ENCODE measurements at places on chromosomes 1 and 21. TPM values are rescaled to one million over a fixed set of nuclear protein-coding genes. Genes with fewer than 3 reads are reported as not detected.

Gene TNFRSF25
- total RNA-seq, result 13.4 TPM

GRCh38 chr1:29674627-29675326 is 438.5 kb downstream of the PTPRU start:
- no peak for DNase-seq

Gene CD53
- 9.5 TPM for total RNA-seq

DNA sequence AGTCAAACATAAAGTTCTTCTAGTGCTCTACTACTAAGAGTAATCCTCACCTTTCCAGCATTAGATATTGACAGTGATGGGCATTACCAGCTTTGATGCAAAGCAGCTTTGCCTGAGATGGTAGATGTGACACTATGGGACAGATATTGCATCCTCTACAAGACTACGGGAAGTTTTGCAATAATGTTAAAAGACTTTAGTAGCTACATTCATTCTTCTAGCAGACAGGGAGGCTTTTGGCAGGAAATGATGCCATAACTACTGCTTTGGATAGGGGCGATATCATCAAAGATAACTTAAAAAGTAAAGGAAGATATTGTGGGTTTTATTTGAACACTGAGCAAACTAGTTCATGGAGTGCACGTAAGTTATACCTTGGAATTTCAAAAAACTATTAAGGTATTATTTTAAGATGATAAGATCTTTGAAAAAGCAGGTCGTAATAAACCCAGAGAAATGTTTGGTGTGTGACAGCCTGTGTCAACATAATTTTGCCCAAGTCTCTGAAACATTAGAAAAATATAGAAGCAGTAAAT is 368.3 kb upstream of the TMPRSS15 start:
- no peak for DNase-seq

GRCh38 chr1:113488576-113489177 is 98.4 kb downstream of the MAGI3 start:
- no peak for DNase-seq

DNA sequence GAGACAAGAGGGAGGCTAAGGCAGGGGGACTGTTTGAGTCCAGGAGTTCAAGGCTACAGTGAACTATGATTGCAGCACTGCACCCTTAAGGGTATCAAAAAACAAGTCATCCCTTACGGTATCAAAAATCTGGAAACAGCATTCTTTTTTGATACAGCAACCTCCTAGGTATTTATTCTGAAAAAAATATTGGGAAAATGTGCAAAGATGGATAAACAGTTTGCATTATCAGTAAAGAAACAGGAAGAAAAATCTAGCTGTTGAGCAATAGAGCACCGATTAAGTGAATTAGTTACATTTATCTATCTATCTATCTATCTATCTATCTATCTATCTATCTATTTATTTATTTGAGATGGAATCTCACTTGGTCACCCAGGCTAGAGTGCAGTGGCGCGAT is 56.7 kb upstream of the SCAF4 start:
- DNase-seq, result no peak

Gene NES
- 17.6 TPM for total RNA-seq

DNA sequence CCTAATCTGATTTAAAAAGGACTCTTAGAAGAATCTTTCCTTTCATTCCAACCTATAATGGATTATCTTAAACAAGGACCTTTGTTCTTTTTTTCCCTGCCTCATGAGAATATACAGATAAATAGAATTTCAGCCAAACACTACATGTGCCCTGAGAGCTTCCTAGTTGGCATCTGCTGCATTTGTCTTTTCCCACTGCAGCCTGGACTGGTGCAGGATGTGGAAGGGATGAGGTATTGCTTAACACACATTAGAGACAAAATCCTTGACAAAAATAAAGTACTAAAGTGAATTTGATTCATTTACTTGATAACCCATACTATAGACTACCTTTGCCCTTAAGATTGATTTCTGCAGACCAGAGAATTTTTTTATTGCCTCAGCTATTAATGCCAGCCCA is 59.5 kb downstream of the PALMD start:
- DNase-seq, result no peak

DNA sequence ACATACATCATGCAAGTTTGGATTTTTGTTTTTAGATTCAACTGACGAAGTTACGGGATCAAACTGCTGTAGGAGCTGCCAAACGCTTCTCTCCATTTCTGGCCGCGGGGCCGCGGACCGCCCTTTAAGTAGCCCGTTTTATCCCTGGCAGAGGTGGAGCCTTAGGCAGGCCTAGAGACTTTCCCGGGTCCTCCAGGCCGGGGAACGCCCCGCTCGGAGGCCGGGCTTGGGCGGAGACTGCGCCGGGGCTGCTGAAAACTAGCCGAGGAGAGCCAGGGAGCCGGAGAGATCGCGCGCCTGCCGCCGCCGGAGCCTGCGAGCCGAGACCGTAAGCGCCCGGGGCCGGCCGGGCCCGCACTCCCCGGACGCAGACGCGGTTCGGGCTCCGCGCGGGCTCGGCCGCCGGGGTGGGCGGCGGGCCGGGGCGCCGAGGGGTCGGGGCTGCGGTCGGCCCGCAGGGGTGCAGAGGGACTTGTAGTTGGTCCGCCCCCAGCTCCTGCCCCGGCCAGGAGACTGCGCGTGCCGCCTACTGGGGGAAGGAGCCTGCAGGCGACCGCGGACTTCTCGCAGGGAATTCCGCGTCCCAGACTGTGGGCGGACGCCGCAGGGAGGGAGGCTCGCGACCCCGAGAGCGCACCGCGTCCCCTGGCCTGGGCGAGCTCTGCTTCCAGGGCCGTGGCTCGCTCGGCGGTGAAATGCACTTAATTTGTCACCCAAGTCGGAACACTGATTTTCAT is at the start of gene EPHX1:
TSS of gene EPHX1 (plus strand) at position 283 of the 737 bp plus-strand sequence. CDS start 18,606 bp downstream, outside the sequence.
- DNase-seq, result peak; percentile 93

Gene FCRL3
- 0.47 TPM for total RNA-seq

- DNase-seq, result no peak
Observed at GRCh38 chr1:81325397-81325796, 475.3 kb upstream of the ADGRL2 start.

Gene INTS7
- total RNA-seq, result 35.6 TPM

- no peak for DNase-seq
Observed at GRCh38 chr1:94036730-94037129, 84.2 kb downstream of the ABCA4 start.

DNA sequence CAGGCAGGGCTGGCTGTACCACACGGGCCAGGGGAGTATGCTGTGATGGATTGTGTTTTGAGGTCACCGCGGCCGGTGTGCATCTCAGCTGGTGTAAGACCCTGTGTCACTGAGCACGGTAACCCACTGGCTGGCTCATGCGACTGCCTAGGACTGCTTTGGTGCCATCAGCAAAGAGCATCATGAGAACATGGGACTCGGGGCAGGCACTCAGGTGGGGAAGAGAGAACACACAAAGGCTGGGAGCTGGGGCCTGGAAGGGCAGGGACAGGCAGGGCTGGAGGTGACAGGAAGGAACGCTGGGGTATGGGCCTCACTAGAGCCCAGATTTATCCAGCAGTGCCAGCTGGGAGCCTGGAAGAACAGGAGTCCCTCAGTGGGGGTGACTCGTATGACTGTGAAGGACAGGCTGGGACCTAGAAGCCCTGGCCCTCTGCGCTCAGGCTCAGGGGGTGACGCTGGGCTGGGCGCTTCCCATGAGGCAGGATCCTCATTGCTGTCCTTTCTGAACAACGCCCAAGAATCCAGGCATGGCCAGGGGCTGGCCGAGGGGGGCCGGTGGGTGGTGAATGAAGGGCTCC is 210.4 kb upstream of the VAMP3 start:
- DNase-seq, result no peak

Gene LRRC3
- total RNA-seq, result 11.8 TPM

Gene PRRX1
- 28.5 TPM for total RNA-seq

DNA sequence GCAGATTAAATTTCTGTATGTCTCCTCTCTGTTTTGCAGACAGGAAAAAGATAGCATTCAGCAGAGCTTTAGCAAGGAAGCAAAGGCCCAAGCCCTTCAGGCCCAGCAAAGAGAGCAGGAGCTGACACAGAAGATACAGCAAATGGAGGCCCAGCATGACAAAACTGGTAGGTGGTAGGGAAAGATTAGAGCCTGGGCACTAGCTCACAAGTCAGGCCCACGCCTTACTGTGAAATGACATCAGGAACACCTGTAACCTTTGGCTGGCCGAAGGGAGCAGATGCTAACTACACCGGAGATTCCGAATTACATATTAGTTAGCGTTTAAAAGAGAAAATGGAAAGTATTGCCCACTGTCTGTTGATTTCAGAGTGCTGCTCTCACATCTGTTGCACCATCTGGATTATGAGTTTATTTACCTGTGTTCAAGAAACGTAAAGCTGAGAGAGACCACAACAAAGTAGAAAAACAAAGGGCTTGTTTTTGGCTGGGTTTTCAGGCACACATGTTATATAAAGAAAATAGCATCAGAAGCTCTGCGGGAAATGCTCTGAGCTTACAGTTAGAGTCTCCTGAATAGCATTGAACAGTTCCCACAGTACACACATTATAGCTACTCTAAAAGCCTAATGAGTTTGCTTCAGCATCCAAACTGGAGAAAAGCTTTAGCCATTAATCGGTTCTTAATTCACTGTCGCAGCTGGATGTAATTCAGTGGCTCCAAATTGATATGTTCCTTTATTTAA is 160.0 kb downstream of the SDCCAG8 start:
- no peak for DNase-seq

DNA sequence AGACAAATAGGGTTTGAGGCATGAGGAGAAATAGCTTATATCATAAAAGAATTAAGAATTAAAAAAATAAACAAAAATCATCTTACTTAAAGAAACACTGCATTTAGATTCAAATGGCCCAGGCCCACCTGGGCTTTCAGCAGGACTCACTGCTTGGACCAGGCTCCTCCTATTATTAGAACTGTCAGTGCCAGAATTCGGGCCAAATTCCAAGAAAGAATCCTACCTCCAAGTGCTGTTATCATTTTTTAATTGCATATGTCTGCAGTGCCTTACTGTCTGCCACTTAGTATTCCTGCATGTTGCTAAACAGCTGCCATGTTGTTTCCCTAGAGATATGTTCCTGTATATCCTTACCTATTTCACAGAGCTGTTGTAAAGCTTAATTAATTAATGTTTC is 112.0 kb downstream of the BARHL2 start:
- no peak for DNase-seq

DNA sequence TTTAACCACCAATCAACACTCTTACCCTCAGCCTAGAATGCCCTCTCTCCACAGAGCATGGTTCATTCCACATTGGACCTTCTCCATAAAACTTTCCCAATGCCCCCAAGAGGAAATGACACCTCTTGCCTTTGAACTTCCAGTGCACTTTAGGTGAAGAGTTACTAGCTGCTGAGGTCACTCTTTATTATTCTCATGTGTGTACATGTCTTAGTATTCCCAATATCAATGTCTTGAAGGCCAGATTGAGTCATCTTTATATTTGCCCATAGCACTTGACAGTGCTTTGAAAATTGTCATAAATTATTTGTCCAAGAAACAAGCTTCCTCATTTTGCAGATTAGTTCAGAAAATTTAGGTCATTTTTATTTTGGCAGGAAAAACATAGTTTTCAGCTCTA is 8.1 kb upstream of the DNASE2B start:
- DNase-seq, result no peak

GRCh38 chr1:222095606-222096475 is 354.0 kb upstream of the DUSP10 start:
- peak; percentile 61 for DNase-seq

Gene FAM3B
- 9.4 TPM for total RNA-seq

DNA sequence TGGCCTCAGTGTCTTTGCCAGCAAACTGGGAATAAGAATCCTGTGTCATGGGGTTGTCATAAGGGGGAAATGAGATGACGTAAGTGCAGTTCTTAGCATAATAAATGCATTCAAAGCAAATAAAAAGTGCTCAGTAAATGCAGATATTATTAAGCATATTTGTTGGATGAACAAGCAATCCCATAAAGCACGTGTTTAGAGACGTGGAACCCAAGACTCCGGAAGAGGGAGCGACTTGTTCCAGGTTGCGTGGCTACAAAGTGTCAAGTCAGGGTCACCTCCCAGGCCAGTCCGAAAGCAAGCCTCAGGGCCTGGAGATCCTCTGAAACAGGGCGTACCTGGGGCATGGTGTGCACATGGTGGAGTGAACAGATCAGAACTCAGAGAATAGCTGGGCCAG is 58.0 kb upstream of the LAPTM5 start:
- DNase-seq, result no peak

DNA sequence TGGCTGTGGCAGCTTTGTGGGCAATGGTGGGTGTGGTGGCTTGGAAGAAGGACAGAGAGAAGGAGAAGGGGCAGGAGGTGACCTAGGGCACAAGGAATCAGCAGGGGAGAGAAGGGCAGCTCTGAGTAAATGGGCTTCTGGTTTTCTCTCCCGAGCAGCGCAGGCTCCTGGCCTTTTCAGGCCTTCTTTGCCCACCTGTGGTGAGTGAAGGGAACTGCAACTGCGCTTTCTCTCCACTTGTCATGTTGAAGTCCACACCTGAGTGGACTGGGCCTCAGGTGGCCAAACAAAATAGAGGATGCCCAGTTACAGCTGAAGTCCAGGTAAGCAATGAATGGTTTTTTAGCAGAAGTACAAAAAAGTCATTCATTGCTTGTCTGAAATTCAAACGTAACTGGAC is 29.4 kb upstream of the KCNA10 start:
- no peak for DNase-seq

Gene TFF1
- total RNA-seq, result not detected

DNA sequence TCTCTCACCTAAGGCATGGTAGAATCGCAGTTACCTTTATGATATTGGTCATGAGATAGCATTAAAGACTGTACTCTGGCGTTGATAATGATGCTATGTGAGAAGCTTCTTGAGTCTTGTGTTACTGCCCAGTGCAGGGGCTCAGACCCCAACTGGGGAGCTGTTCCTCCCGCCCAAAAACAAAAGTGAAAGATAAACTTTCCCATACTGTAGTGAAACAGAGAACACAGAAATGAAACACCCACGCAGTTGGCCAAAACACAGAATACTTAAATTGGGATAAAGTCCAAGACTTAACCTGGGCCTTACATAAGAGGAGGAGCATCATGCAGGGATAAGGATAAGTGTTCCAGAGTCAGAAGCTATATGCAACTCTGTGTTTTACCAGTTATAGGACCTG is 130.6 kb downstream of the HHIPL2 start:
- DNase-seq, result no peak

- no peak for DNase-seq
Observed at GRCh38 chr1:101732261-101732660, 264.5 kb downstream of the OLFM3 start.

DNA sequence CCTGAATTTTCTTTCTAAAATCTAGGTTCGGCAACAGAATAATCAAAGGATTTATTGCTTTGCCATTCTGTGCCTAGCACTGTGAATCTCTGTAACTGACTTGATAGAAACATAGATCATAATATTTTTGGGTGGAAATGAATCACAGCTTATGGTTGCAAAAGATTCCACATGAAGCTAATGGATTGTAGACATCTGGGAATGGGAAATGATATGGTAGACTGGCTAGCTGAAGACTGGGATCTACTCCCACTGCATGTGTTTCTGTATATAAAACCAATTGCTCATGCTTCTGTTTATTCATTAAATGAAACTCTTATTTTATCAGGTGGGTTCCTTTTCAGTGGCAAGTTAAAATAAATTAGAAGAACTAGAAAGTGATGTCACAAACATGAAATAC is 395.6 kb downstream of the ST6GALNAC3 start:
- DNase-seq, result no peak

GRCh38 chr1:36387141-36387949 is 1.6 kb upstream of the STK40 start:
- no peak for DNase-seq

Data from testis (tissue), 5 donors.